ENCODE measurements at places on chromosomes 12 and 14.

- DNase-seq, result no peak
Measured at GRCh38 chr12:69042970-69043369, 110.0 kb upstream of the CPM start.

DNA sequence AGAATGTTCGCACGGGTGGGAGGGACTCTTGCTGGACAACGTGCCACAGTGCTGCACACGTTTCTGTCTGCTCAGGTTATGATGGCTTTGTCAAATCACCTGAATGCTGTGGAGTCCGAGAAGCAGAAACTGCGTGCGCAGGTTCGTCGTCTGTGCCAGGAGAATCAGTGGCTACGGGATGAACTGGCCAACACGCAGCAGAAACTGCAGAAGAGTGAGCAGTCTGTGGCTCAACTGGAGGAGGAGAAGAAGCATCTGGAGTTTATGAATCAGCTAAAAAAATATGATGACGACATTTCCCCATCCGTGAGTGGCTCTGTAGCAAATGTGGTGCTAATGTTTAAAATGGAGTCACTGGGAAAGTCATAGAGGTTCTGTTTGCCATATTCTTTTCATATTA is 28.5 kb downstream of the KLC1 start:
- no peak for DNase-seq

- no peak for DNase-seq
Measured at GRCh38 chr14:24298892-24299254, 707 bp downstream of the DHRS1 start.

- DNase-seq, result no peak
Measured at GRCh38 chr14:98651037-98651436, 621.0 kb downstream of the BCL11B start.

DNA sequence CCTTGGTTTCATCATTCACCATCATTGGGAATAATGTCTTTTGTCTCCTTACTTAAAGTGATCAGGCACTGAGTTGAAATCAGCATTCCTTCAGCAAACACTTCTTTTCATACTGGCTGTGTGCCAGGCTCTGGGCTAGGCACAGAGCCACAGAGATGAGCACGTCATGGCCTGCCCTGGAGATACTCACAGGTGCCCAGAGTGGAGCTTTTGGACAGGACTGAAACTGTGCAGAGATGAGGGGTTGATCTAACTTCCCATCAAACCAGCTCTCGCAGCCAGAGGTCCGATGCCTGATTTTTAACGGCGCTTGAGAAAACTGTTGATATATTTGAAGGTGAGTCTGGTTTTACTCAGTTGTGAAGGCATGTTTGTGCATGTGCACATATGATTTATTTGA is 43.1 kb downstream of the CACNA1C start:
- DNase-seq, result no peak
